ENCODE measurements at places on chromosomes 5 and 9.
A peak's percentile ranks its signal among the peaks of the same experiment; 100 is the strongest.

- no peak for DNase-seq
Measured at GRCh38 chr5:133962801-133963476, 5.5 kb downstream of the C5orf15 start.

- DNase-seq: no peak
Measured at GRCh38 chr9:14246951-14247350, 67.0 kb downstream of the NFIB start.

GRCh38 chr5:174500636-174501035 lies 223.7 kb upstream of the MSX2 start:
- no peak for DNase-seq

- DNase-seq: no peak
Measured at GRCh38 chr9:114769624-114770023, 36.2 kb downstream of the TNFSF15 start.

DNA sequence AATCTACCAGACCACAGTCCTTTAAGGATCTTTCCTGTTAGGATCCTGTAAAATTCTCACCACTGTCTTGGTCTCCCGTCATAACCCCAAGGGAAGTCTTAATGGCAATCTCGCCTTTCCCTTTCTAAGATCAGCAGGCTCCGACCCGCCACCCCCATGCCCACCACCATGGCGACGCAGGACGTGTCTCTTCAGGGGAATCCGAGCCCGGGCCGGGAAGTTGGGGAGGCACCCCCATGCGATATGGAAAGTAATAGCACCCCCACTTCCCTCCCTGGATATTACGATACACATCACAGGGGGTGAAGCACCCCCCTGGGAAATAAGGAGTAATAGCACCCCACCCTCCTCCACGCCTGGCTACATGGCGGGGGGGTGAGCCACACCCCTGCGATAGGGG lies 8.3 kb upstream of the STK32A start:
- DNase-seq: no peak

GRCh38 chr9:112479221-112479620 lies 7.4 kb upstream of the KIAA1958 start:
- DNase-seq: no peak

GRCh38 chr9:136323371-136323789 lies 4.0 kb upstream of the GPSM1 start:
- DNase-seq: no peak

- DNase-seq: no peak
Measured at GRCh38 chr5:131981516-131981915, 29.9 kb downstream of the ACSL6 start.

- no peak for DNase-seq
Measured at GRCh38 chr5:94469894-94470329, 148.5 kb downstream of the KIAA0825 start.

DNA sequence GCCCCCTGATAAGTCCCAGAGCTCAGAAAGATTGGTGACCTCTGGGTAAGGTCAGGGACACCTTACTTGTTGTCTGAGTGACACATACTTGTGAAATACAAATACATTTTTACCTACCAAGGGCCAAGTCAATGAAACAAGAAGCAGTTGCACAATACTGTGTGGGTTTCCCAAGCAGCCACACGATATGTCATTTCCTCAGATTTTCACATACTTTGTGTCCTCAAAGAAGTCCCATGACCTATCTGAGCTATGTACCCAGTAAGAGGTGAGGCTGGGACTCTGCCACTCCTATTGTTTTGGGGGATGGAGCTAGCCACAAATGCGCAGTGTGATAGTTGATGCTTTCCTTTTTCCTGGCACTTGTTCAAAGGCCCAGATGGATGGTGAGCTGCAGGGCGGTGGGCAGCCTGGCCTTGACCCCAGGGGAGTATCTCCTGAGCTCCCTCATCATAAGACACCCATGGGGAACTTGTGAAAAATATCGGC lies 4.8 kb upstream of the SLC25A51 start:
- no peak for DNase-seq

GRCh38 chr9:99579964-99580363 lies 241.7 kb upstream of the NR4A3 start:
- no peak for DNase-seq

GRCh38 chr5:148623741-148624140 lies 30.6 kb downstream of the HTR4 start:
- DNase-seq: no peak

- DNase-seq: no peak
Measured at GRCh38 chr5:310941-311434, 10.5 kb upstream of the AHRR start.

- DNase-seq: no peak
Measured at GRCh38 chr9:14283276-14283675, 30.7 kb downstream of the NFIB start.

GRCh38 chr9:106035806-106036205 lies 341.5 kb downstream of the TMEM38B start:
- DNase-seq: no peak

GRCh38 chr5:66554884-66555283 lies 41.3 kb upstream of the MAST4 start:
- DNase-seq: no peak

- DNase-seq: no peak
Measured at GRCh38 chr9:2526071-2526828, 95.3 kb upstream of the VLDLR start.

DNA sequence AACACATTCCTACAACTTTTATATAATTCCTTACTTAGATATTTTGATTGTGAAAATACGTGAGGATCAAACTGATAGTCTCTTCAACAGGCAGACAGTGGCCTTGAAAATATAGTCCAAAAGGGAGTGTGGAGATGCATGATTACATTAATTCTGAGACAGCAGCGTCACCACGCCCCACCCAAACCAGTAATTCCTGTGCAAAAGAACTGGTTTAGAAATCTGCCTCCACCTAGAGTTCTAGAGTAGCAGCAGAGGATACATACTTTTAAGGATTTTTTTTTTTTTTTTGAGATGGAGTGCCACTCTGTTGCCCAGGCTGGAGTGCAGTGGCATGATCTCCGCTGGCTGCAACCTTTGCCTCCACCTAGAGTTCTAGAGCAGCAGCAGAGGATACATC lies 1.6 kb upstream of the TUT7 start:
- DNase-seq: no peak

DNA sequence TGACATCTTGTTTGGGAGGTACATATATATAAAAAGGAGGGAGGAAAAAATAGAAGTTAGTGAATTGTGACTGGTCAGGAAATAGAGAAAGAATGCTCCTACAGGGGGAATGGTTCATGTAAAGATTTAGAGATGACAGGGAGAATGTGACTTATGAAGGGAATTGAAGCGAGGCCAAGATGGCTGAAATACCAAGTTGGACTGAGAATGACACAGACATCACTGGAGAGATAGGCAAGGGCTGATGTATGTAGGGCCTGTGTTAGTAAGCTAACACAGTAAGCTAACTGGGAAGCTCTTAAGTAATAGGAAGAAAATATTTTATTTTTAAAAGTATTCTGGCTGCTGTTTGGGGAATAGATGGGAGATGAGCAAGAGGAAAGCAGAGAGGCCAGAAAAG lies 286.3 kb downstream of the NNT start:
- DNase-seq: no peak

GRCh38 chr5:142082182-142082781 lies 26.3 kb upstream of the NDFIP1 start:
- DNase-seq: no peak

- DNase-seq: no peak
Measured at GRCh38 chr5:17360879-17361278, 137.2 kb upstream of the TAF11L2 start.

DNA sequence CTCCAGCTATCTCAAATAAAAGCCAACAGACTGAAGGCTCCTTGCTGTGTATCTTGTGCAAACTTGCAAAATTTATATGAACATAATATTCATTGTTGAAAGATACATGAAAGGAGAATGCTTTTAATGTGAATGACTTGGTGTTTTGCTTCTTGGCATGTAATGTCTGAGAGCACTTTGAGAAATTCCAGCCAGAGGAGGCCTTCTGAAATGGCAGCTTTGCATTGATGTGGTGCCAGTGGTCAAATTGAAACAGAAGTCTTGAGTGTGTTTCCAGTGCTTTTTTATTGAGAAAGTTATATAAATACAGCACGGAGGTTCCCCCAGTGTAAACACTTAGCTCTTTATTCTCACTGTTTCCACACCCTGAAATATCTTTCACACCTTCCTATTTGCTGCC lies 182.1 kb downstream of the ADCY2 start:
- no peak for DNase-seq

DNA sequence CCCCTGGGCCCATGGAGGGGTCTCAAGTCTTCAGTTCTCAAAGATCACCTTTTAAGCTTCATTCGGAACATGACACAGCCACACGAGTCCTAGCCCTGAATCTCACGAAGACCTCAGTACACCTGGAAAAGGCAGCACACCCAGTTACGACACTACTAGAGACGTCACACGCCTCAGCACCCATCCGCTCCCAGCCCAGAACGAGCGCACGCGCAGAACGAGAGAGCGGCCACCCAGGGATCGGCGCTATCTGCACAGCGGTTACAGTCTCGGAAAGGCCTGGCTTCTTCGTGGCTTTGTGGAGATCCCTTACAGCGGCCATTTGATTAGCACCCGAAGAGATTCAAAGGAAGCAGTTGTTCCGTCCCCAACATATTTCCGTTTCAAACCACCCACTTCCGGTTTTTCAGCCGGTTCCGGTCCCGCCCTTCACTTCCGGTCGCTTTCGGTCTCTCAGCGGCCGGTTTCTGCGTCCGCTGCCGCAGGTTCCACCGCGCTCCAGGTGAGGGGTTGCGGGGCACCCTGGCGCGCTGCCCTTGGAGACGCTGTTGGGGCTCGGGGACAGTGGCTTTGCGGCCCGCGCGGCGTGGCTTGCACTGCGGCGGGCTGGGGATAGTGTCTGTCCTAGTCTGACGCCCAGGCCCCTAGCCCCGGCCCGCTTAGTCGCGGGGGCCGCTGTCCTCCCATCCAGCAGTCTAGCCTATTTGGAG lies at the start of gene UBLCP1:
UBLCP1 (plus strand) TSS at position 432 of the 710 bp plus-strand sequence. CDS start 5,626 bp downstream, outside the sequence.
- peak; percentile 92 for DNase-seq

GRCh38 chr5:142324136-142324870 lies 518 bp downstream of the SPRY4 start:
- DNase-seq: no peak

- DNase-seq: no peak
Measured at GRCh38 chr5:110925398-110925797, 146.1 kb upstream of the TSLP start.

DNA sequence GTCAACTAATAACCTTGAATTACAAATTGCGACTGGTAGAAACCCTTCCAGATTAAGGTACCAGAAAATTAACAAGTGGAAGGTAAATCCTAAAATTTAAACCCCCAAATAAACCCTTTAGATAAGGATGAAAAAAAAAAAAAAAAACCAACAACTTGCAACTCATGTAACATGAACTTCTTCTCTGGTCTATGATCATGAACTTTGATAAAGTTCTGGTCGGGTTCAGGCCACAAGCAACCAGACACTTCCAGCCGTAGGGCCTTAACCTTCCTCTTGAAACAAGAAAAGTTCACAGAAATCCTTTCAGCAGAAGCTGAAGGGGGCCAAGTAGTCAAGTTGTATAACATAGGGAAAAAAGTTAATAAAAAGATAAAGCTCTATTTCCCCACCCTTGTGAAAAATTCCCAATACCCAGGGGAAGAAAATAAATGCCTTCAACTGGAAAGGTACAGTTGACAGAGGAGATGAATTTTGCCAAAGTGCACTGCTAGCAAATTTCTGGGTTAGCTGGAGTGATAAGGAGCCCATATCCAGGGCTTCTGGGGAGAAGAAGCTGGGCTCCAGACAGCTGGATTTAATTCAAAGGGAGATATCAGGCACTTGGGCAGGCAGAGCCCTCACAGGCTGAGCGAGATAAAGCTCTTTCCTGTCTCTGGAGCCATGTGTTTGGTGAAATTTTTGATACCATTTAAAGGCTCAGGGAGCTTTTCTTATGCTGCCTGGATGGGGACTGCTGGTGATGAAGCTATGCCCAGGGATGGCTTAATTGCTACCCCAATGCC lies 234.2 kb upstream of the PANK3 start:
- no peak for DNase-seq

GRCh38 chr5:1050423-1051365 lies 42.1 kb downstream of the NKD2 start:
- DNase-seq: no peak

DNA sequence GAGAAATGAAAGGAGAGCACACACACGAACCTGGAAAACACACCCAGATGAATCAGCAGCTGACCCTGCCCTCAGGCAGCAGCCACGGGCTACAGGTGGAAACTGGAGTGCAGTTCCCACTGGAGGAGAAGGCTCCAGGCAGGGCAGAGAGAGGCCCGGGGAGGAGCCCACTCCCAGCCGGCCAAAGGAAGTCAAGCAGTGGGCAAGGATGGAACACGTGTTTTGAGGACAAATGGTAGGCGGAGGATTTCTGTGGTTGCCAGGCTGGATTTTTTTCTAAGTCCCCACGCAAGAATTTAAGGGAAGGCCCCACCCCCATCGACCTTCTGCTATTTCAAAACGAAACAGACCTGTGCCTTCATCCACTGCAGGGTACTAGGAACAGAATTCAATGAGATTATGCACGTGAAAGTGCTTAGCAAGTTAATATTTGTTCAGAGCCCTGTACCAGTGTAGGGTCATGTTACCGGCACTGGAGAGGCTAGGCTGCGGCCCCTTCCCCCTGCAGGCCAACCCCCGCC lies 6.8 kb downstream of the EPB41L4B start:
- no peak for DNase-seq

- no peak for DNase-seq
Measured at GRCh38 chr5:23484096-23484495, 23.3 kb upstream of the PRDM9 start.

GRCh38 chr9:91192381-91193086 lies 169.2 kb downstream of the AUH start:
- peak; percentile 62 for DNase-seq

DNA sequence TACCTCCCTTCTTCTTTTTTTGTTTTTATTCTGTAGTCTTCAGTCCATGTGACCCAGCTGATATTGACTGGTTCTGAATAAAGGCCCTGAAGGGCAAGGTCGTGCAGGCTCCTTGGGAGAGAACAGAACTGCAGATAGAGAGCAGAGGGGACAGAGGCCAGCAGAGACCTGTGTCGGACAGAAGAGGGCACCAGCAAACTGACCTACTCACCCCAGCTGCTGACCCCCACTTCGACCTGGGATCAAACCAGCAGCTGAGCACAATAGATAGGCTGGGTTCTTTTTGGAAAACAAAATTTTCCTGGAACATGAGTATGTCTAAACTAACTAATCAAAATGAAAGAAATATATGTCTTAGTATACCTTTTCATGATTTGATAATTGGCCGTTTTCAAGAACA lies 695.1 kb downstream of the NR2F1-AS1 start:
- no peak for DNase-seq
